ENCODE measurements at places on chromosomes 3 and 15.

DNA sequence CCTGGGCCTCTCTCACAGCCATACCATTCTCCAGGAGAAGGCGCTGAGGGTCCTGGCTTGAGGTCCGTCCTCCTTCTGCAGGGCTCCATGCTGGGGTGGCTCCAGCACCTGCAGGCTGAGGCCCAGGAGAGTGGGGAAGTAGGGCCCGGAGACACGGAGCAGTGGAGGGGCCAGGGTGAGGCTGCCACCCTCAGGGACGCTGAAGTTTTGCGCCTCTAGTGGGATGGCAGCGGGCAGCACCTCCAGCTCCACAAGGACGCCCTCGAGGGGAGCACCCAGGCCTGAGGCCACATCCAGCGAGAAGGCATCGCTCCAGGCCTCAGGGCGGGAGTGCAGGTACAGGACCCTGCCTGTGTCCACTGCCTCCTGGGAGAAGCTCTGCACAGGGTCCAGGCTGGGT, 27.5 kb downstream of the CSPG4 start:
- DNase-seq = no peak

DNA sequence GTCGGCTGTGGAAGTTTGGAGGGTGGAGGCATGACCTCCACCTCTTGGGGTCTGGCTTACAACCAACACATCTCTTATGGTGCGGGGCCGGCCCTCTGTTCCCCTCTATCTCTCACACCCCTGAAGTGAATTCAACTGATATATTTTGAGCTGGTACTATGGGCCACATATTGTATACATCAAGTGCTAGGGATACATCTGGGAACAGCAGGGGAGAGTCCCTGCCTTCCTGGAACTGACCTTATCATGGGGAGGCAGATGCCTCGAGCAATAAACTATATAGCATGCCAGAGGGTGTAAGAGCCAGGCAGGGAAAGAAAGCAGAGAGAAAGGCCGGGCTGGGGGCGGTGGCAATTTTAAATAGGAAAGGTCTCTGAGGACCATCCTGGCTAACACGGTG, 60.4 kb upstream of the TRPM1 start:
- no peak for DNase-seq

DNA sequence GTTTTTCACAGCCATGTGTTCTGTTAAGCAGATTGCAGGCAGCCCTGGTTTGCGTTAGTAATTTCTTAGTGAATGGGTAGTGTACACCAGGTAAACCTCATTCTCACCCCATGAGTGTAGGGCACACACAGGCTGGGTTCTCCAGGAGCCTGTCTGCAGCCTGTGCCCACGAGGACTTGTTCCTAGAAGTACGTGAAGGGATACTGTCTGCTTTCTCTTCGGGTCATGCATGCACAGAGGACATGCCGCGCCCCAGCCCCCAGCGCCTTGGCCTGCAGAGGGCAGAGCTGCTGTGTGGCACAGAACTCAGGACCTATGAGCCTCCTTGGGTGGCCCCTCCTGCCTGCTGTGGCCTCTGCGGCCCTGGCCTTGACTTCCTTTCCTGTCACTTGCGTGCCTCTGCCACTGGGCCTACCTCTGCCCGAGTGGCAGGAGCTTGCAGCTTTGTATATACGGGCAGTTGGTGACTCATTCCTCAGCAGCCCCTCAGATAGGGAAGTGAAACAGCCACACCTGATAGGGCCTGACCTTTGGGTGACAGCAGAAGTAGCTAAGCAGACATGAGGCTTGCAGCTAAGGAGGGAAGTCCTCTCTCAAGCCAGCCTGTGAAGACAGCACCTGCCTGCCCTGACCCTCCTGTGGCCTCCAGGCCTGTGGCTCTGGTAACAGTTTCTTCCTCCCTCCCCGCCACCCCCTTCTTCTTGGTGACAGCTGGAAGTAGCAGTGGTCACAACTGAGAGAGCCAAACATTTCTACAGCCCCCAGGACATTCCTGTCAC, 19.5 kb downstream of the PPCDC start:
- peak; percentile 90 for DNase-seq

DNA sequence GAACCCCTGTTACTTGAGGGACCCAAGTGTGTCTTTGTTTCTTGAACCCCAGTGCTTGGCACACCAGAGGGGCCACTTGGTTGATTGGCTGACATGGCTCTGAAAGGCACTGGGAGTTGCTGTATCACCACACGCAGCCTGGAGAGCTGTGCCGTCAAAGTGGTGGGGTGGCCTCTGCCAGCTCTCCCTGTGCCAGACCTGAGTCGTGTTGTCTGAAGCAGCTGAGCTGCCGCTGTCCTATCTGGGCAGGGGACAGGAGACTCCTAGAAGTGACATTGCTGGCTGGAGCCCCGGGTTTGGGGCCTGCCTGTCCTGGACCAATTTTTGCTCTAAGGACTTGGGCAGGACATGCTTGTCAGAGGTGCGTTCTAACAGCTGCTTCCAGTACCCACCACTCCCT, 5.5 kb upstream of the SNX22 start:
- DNase-seq = no peak

- DNase-seq = no peak
Observed at GRCh38 chr15:34217587-34218225, 7.1 kb upstream of the EMC4 start.

- DNase-seq = no peak
Observed at GRCh38 chr3:30933478-30934207, 39.2 kb upstream of the GADL1 start.

DNA sequence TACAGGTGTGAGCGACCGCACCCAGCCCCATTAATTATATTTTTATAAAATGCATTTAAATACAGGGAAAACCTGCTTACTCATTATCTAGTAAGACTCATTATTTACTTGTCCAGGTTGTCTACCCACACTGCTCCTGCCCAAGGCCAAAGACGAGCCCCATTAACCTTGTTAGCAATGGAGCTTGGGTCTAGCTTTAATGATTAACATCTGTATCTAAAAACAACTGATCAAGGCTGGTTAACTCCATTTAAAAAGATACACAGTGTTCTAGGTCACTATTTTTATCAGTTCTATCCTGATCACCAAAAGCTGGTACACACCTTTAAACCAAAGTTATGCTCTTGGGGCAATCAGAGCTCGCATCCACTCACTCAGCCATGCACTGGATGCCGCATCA, 10.4 kb upstream of the NCKIPSD start:
- DNase-seq = no peak

- DNase-seq = no peak
Observed at GRCh38 chr3:29141197-29141917, 139.5 kb upstream of the RBMS3 start.

DNA sequence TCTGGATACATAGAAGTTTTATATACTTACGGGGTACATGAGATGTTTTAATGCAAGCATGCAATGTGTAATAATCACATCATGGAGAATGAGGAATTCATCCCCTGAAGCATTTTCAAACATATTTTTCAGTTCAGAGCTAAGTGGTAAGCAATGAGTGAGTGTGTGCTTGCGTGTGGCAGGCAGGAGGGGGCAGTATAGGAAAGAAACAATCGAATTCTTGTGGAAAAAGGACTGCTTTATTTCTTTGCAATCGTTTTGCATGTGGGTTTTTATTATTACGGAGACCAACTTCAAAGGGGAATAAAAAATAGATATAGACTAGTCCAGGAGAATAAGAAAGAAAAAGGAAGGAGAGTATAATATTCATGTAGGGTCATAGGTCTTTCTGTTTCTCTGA, 271.6 kb downstream of the CHL1 start:
- no peak for DNase-seq

DNA sequence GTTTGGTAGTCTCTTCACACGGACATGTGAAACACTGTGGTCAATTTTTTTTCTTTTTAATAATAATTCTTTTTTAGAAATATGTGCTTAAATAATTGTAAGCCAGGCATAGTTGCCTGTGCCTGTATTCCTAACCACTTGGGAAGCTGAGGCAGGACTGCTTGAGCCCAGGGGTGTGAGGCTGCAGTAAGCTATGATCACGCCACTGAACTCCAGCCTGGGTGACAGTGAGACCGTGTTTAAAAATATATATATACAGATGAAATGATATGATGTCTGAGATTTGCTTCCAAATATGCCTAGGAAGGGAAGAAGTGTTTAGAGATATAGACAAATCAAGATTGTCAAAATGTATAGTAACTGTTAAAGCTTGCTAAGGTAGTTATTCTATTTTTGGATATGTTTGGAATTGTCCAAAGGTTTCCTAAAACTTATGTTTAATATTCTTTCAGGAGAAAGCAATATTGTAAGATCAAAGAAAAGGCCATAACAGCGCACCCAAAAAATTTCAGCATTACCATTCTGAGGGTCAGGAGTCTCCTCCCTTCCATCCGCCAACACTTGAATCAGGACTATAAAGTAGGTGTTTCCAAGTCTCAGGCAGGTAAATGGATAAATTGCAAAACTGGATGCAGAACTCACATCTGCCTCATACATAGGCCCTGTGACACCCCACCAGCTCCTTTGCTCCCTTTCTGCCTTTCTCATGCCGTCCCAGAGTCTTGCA, 532 bp upstream of the SELENOT start:
- no peak for DNase-seq

DNA sequence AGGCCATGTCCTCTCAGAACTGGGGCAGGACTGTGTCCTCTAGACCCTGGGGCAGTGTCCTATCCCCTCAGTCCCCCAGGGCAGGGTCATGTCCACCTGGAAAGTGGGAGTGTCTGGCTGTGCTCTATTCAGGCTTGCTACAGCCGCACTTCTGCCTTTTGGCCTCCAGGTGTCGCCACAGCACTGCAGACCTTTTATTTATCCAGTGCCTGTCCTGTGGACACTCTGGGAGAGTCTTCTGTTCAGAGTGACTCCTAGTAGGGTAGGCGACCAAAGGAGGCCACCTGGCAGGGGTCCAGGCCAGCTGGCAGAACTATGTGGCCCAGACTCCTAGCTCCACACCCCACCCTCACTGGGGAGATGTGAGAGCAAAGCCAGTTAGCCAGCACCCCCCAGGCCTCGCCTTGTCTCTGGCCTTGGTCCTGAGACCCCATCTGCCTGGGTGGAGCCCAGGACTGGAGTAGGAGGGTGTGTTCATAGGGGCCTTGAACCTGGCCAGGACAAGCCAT, 3.9 kb downstream of the TMIE start:
- peak; percentile 86 for DNase-seq

DNA sequence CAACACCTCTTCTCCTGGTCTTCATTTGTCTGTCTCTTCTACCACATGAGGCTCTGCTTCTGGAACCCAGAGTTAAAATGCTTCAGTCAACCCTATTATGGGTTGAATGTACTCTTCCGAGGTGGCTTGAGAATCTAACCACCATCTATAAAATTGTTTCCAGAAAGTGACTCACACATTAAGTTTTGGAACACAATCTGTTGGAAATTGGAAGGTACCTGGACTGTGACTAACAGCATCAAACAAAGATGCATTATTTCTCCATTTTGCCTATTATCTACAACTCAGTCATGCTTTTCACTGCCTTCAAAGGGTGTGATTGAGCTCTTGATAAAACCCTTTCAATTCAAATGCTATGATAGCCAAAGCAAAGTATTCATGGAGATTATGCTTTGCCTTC, 499.0 kb upstream of the SEMA6D start:
- DNase-seq = no peak

DNA sequence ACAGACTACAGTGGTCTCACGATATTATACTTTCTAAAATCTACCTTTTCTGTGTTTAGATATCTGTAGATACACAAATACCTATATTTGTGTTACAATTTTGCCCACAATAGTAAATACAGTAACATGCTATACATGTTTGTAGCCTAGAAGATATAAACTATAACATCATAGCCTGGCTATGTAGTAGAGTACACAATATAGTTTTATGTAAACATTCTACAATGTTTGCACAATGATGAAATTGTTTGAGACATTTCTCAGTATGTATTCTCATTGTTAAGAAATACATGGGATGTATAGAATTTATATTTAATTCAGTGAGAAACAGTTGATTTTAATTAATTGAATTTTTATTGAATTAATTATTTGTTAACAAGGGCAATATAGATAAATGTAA, 1367.0 kb downstream of the OTOL1 start:
- DNase-seq = no peak
